ENCODE measurements at places on chromosomes 3 and 15. TPM values are rescaled to one million over a fixed set of nuclear protein-coding genes. Genes with fewer than 3 reads are reported as not detected.

ASB14 gene
- not detected for total RNA-seq

SAMD7 gene
- not detected for total RNA-seq

CAND2 gene
- total RNA-seq = 0.37 TPM

IREB2 gene
- total RNA-seq = 31.9 TPM

POC1A gene
- 18.9 TPM for total RNA-seq

CCDC39 gene
- total RNA-seq = not detected

DUOXA1 gene
- 0.30 TPM for total RNA-seq

UNC13C gene
- total RNA-seq = 0.01 TPM

OTOL1 gene
- total RNA-seq = not detected

PTPRG gene
- total RNA-seq = 2.5 TPM

VEPH1 gene
- 0.53 TPM for total RNA-seq

CXCR6 gene
- total RNA-seq = not detected

GOLGA8O gene
- 0.28 TPM for total RNA-seq

ULK4 gene
- 6.3 TPM for total RNA-seq

HMG20A gene
- 24.2 TPM for total RNA-seq

TRIM71 gene
- total RNA-seq = not detected

FMN1 gene
- total RNA-seq = 0.46 TPM

STRA6 gene
- 71.8 TPM for total RNA-seq

SYNM gene
- total RNA-seq = 28.6 TPM

CAMP gene
- total RNA-seq = 0.12 TPM

EPHA3 gene
- total RNA-seq = not detected

CHRNA5 gene
- total RNA-seq = 29.3 TPM

TIMP4 gene
- 13.6 TPM for total RNA-seq

GAP43 gene
- 0.07 TPM for total RNA-seq

OXTR gene
- 10.1 TPM for total RNA-seq

TMCO5A gene
- not detected for total RNA-seq

NDN gene
- total RNA-seq = 0.03 TPM

GRIP2 gene
- total RNA-seq = 1.3 TPM

ANP32A gene
- total RNA-seq = 270 TPM

MORC1 gene
- not detected for total RNA-seq

MKRN3 gene
- total RNA-seq = 2.0 TPM

CHRNA3 gene
- total RNA-seq = 0.33 TPM

IQGAP1 gene
- 291 TPM for total RNA-seq

SCAANT1 gene
- not detected for total RNA-seq

DENND6A gene
- total RNA-seq = 8.0 TPM

IL17RD gene
- 0.97 TPM for total RNA-seq

TPRG1 gene
- 0.18 TPM for total RNA-seq

HCLS1 gene
- 0.15 TPM for total RNA-seq

EPB42 gene
- total RNA-seq = not detected

AADACL2 gene
- not detected for total RNA-seq

TEX55 gene
- total RNA-seq = not detected

ADCY5 gene
- total RNA-seq = 0.88 TPM

CDHR4 gene
- total RNA-seq = 0.12 TPM

ACAD9 gene
- 24.5 TPM for total RNA-seq

POLQ gene
- total RNA-seq = 5.8 TPM

PLA2G4E gene
- total RNA-seq = not detected

CAMKV gene
- 0.30 TPM for total RNA-seq
